ENCODE measurements at places on chromosomes 3 and 15. TPM values are rescaled to one million over a fixed set of nuclear protein-coding genes. Genes with fewer than 3 reads are reported as not detected.

- DNase-seq = no peak
These were observed 62.6 kb upstream of the PDZRN3 start for GRCh38 chr3:73687106-73688004.

Gene SPINT1
- 0.55 TPM for total RNA-seq

DNA sequence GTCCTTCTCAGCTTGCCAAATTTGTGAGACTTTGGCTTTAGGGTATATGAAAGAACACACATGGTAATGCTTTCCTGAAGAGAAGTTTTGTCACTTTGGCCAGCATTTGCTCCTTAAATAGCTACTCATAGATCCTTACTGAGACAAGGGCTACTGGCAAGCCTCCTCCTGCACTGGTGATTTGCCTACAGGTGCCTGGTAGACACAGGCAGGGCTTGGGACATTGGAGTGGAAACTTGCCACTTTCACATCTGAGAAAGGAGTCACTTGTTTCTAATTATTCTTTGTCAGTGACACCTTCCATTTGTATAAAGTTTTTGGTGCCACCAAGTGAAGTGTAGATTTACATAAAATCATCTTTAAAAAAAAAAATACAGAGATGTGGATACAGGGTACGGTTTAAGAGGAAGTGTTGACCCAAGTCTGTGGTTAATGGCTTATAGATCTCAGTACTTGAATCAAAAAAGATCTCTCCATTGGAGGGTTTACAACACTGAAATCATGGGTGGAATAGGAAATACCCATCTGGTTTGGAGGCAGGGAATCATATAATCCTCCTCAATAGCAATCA lies 132.8 kb upstream of the GADL1 start:
- DNase-seq = no peak

DNA sequence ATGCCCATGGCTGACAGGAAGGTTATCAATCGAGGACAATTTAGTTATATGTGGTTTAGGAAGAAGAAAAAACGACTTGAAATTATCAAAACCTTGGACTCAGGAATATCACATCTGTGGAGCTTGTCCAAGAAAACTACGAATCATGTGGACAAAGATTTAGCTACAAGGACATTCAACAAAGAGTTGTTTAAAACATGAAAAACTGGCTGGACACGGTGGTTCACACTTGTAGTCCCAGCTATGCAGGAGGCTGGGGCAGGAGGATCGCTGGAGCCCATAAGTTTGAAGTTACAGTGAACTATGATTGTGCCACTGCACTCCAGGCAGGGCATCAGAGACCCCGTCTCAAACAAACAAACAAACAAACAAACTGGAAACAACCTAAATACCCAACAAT lies 142.4 kb downstream of the MAGI1 start:
- no peak for DNase-seq

DNA sequence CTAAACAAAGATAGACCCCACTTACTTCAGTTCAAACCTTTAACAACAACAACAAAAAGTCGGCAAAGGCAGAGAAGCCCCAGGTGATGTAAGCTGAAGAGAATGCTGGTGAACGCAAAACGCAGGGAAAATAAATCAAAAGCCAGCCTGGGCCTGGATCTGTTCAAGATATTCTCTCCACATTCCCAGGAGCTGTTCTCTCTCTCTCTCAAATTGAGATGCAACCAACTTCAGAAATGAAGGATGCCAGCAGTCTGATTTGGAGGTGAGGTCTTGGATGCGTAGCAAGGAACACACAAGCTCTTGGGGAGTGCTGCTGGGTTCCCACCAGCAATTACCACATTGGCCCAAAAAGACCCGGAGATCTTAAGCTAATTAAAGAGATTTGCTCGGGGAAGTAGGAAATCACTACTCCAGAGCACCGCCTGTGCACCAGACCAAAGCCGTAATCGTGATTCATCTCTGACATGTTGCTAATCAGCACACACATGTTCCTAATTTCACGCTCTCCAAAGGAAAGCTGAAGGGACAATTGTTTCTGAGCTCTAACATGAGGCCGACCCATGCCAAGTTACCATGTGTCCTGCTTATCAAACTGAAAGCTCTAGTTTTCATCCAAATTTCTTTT lies 37.1 kb downstream of the IL17RD start:
- no peak for DNase-seq

GRCh38 chr3:172181932-172182586 lies 142.7 kb downstream of the FNDC3B start:
- DNase-seq = no peak

Gene NAA50
- 75.0 TPM for total RNA-seq

GRCh38 chr3:161117646-161118045 lies 12.5 kb upstream of the B3GALNT1 start:
- DNase-seq = no peak

DNA sequence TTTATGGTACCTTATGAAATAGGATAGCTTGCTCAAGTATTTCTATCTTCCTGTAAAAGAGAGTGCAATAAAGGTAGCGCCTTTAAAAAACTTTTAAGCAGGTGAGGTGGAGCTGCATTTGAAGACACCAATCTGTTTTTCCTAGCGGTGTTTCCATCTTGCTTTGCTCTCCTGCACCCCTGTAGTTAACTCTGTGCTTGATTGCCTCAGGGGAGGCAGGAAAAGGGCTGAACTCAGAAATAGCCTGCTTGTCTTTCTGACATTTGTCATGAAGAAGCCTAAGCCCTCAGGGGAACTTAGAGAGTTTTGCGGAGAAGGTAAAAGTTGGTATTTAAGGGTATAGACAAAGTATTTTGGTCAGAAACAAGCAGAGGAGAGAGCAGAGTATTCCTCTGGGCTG lies 63.0 kb upstream of the TPRG1 start:
- DNase-seq = no peak

Gene LINGO1
- total RNA-seq = 0.96 TPM

- no peak for DNase-seq
These were observed 797.4 kb downstream of the GRM7 start for GRCh38 chr3:7658294-7658693.

DNA sequence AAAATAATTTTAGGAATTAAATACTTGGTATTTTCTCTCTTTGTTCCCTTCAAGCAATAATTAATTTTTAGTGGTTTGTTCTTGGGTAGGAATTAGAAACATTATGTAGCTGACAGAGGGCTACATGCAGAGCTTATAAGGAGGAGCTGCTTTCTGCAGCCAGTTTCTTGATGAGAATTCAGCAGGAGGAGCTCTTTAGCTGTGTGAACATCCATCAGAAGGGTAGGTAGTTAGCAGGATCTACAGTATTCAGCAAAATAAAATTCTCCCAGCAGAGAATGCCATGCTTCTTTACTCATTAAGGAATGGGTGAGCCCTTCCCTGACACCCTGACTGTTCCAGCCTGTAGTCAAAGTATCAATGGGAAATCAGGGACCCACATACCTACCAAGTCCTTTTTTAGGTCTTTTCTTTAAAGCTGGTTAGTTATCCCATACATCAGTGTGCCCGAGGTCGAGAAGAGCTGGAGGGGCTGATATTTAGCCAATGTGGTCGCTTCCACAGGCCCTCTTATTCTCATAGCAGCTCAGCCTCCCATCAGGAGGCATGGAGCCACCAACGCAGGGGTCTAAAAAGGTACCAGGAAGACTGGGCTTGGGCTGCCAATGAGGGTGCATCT lies 54.0 kb downstream of the KCNAB1 start:
- DNase-seq = no peak

- DNase-seq = no peak
These were observed 144.1 kb downstream of the VPS13C start for GRCh38 chr15:61916104-61916503.

Gene PLSCR4
- 12.1 TPM for total RNA-seq

- DNase-seq = no peak
These were observed 403.5 kb downstream of the SHQ1 start for GRCh38 chr3:72444656-72445223.

Gene BCHE
- total RNA-seq = 2.3 TPM

Gene CDC25A
- 0.52 TPM for total RNA-seq

DNA sequence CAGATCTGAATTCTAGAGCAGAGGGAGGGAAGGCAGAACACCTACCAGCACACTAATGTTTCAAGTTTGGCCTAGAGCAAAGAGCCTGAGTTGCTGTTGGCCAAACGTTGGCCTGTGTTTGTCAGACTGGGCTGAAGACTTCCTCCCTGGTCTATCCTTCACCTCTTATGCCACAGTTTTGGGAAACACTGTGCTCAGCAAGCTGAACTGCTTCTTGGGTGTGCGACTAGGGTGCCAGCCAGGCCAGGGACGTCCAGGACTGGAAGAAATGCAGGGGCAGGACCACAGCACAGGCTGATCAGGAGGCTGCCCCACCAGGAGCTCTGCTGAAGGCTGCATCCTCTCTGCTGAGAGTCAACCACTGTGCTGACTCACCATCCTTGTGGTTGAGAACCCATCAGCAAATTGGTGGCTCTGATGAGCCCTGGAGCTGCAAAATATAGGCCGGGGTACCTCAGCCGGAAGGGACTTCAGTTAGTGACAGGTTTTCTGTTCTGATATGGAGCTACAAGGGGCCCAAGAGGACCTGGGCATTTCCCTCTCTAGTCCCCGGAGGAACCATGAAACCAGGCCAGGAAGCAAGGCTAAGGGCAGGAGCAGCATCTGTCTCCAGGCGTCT lies 131.6 kb upstream of the RASGRP1 start:
- no peak for DNase-seq

- no peak for DNase-seq
These were observed 368.1 kb upstream of the SEMA6D start for GRCh38 chr15:47349179-47349578.

DNA sequence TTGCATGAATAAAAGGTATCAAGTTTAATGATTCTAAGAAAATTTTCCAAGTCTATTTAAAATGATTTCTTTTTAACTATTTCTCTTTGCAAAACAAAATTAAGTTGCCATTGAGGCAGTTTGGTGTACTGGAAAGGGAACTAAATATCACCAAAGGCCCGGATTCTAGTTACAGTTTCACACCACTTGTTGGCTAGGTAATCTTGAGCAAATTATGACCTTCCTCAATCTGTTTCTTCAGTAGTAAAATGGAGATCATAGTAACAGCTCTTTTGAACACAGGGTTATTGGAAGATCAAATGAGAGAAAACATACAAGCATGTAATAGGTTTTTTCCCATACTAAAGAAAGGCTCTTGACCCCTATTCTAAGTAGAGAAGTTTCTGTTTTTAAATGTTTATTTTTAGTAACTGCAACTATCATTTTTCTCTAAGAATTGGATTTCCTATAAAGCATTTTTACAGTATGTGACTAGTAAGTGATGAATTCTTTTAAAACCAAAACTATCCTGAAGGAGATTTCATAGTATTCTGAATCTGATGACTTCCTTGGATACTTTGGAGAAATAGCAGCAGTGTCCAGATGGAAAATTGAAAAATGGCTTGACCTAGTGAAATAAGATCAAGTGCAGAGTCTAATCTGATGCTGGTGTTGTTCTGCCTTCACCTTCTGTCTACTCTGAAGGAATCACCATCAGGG lies 15.7 kb downstream of the SCAANT1 start:
- DNase-seq = no peak

Gene NMNAT3
- total RNA-seq = 10.7 TPM

GRCh38 chr15:66423149-66423548 lies 36.4 kb downstream of the MAP2K1 start:
- DNase-seq = no peak

Gene ZBED2
- total RNA-seq = not detected

DNA sequence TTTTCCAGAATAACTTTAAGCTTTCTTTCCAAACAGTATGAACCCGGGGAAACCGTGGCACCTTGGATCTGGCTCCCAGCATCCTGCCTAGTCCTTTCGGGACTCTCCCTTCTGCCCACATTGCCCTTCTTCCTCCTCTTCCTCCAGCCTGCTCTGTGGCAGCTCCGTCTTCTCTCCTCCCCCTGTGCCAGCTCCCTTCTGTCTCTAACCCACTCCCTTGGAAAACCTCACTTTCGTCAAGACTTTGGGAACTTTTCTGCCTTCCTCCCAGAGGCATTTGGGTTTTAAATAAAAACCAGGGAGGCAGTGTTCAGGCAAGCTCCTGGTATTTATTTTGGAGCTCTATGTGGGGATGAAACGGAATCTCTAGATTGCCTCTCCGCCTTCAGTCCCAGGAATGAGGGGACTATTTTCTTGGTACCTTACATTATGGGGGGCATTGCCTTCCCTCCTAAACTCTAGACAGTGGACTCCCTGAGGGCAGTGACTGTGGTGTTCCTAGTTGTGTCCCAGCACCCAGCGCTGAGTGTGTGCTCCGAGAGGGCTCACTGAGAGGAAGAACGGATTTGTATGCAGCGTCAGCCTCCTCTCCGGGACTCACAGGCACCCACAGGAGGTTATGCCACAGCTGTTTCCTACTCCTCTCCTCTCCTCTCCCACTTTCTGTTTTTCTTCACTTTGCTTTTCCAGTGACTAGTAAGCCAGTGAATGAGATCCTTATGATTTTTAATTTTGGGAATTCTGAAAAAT lies 105.4 kb upstream of the MRPS22 start:
- no peak for DNase-seq

Gene ADAMTSL3
- 11.9 TPM for total RNA-seq

Gene USF3
- total RNA-seq = 13.4 TPM
